NCI-H187 (cell line): ENCODE measurements at places on chromosomes 4 and X.

DNA sequence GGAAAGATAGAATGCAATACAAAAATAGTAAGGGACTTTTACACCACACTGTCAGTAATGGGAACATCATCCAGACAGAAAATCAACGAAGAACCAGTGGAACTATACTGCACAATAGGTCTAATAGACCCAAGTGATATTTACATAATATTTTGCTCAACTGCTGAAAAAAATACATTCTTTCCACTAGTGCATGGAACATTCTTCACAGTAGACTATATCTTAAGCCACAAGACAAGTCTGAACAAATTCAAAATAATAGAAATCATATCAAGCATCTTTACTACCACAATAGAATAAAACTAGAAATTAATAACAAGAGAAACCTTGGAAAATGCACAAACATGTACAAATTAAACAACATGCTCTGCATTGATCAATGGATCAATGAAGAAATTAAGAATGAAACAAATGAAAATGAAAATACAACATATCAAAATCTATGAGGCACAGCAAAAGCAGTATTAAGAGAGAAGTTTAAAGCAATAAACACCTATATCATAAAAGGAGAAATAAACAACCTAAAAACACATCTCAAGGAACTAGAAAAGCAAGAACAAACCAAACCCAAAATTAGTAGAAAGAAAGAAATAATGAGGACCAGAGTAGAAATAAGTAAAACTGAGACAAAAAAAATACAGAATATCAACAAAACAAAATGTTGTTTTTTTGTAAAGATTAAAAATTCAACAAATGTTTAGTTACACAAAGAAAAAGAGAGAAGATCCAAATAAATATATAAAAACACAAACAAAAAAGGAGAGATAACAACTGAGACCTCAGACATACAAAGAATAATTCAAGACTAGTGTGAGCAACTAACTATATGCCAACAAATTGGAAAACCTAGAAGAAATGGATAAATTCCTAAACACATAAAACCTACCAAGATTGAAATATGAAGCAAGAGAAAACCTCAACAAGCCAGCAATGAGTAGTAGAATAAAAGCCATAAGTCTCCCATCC lies 51.5 kb upstream of the ANTXR2 start:
- no peak for DNase-seq

- DNase-seq: no peak
Measured at GRCh38 chr4:68904786-68905185, 46.8 kb downstream of the UGT2A3 start.

- no peak for DNase-seq
Measured at GRCh38 chr4:182213004-182213403, 30.2 kb upstream of the TENM3 start.

GRCh38 chr4:88202443-88202842 lies 44.0 kb upstream of the ABCG2 start:
- DNase-seq: no peak

DNA sequence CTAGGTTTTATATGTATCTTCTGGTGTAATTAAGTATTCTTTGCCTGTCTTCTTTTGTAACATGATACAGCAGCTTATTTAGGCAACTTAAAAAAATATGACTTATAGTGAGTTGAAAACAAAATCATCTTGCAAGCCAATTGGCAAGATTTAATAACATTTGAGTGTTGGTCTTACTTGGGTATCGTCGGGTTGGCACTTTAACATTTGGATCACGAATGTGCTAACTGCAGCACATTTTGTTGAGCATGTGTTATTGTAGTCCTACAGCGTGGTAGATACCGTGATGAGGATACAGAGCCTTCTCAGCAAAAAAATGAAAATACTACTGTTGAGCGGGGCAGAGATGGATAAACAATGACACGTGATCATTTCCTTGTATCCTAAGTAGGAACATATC lies 295.3 kb downstream of the ARHGAP10 start:
- no peak for DNase-seq

DNA sequence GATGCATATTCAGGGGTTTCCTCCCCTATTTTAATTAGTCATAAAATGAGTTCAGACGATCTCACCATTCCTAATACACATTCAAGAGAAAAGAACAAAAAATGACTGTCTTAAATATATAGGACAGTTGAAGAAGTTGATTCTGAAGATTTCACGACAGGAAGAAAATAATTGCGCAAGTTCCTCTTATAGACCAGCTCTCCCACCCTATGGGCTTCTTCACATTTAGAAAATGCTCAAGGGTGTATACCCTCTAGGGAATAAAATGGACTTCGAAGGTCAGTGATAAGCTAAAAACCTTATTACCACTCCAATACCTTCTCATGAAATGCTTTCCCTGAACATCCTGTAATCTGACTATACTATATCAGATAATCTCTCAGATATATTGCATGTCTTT lies 149.2 kb upstream of the TEX13C start:
- no peak for DNase-seq

DNA sequence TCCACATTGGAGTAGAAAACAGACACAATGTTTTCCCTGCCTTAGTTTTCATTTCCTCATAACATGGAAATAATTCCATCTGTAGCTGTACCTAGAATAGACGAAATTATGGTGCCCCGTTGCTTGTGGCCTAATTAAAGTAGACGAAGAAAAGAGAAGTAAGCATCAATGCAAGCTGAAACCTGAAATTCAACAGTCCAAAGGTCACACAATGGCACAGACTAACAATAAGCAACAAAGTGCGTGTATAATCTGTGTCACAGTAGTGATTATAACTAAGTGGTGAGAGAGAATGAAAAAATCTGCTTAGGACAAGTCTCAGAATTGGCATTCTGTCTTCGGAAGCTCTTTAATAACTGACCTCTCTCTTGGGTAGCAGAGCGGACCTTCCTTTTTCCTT lies 24.3 kb downstream of the MAGEB17 start:
- DNase-seq: no peak

- no peak for DNase-seq
Measured at GRCh38 chr4:7745301-7745885, 194.3 kb downstream of the AFAP1 start.

GRCh38 chrX:24396236-24396930 lies 35.9 kb downstream of the SUPT20HL1 start:
- DNase-seq: peak; percentile 2

- DNase-seq: no peak
Measured at GRCh38 chrX:107014936-107015335, 14.9 kb upstream of the MORC4 start.

GRCh38 chrX:24487571-24487970 lies 22.5 kb downstream of the PDK3 start:
- DNase-seq: no peak

DNA sequence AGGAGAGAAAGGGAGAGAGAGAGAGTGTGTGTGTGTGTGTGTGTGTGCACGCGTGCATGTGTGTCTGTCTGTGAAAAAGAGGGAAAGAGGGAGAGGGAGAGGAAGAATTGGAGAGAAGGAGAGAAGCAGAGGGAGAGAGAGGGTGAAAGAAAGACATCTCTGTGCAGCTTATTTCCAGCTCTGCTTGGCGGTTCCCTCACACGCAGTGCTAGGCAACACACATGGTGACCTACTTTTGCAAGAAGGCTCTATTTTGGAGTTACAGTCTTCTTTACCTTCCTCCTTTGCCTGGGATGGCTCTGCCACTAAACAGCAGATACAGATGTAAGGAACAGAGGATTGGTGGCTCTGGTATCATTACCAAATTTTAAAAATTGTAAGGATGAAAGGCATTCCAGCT lies 40.1 kb downstream of the SLC16A2 start:
- no peak for DNase-seq

DNA sequence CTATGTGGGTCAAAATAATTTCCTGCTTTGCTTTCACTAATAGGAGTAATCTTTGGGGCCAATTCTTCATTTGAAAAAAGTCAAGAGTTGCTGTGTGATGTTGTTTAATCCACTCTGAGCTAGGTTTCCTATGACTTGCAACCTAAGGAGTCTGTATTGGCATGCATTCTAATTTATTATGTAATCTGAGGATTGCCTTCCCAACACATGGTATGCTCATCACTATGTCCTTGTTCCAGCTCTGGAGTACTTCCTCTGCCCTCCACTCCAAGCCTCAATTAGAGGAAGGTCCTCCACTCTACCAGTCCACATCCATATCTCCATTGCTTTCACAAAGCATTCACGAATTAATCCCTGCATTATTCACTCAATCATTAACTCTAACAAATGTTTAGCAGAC lies 56.1 kb downstream of the PPP3CA start:
- no peak for DNase-seq

- no peak for DNase-seq
Measured at GRCh38 chr4:173301518-173302201, 32.5 kb downstream of the HMGB2 start.

- no peak for DNase-seq
Measured at GRCh38 chr4:112502871-112503270, 13.1 kb downstream of the NEUROG2 start.

DNA sequence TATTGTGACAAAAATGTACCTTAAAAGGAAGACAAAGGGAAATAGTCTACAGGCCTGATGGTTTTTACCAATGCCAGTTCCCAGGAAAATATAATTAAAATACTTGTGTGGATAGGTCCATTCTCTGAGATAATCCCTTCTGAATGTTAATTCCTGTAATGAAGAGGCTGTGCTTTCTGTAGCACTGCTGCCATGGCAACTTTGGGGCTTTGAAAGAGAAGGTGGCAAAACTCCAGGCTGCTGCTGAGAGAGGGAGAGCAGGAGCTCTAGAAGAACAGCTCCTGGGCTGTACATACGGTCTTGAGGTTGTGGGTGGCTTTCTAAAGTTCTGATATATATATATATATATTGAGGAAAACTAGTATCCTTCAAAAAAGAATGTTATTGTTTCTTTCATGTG lies 125.4 kb downstream of the PDLIM5 start:
- no peak for DNase-seq

DNA sequence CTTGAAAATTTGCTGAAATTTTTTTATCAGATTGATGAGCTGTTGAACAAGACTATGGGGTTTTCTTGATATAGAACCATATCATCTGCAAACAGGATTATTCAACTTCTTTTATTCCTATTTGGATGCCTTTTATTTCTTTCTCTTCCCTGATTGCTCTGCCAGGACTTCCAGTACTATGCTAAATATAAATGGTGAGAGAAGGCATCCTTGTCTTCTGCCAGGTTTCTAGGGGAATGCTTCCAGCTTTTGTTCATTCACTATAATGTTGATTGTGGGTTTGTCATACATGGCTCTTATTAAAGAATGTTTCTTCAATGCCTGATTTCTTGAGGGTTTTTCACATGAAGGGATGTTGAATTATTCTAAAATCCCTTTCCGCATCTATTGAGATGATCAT lies 1139.5 kb downstream of the FAM133A start:
- no peak for DNase-seq

DNA sequence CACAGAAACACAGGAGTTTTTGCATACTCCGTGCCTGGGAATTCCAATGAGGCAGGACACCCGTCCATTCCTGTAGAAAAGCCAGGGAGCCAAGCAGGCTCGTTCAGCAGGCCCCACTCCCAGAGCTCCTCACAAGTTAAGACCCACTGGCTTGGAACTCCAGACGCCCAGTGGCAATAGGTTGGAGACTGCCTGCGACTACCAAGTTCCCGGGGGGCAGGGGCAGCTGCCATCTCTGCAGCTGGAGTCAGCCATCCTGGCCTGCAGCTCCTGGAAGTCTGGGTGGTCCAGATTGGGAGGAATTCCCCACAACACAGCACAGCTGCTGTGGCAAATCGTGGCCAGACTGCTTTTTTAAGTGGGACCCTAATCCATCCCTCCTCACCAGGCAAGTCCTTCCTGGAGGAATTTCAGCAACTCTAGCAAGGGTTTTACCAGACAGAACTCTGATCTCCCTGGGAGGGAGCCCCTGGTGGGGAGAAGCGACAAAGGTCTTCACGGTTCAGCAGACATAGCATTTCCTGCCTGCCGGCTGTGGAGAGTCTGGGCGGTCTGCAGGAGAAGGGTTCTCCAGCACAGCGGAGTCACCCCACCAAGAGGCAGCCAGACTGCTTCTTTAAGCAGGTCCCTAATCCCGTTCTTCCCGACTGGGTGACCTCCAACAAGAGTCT lies 231.9 kb downstream of the STPG2 start:
- no peak for DNase-seq

- no peak for DNase-seq
Measured at GRCh38 chr4:136967069-136967468, 565.2 kb downstream of the PCDH18 start.

GRCh38 chrX:39397561-39398199 lies 596.4 kb downstream of the MID1IP1 start:
- no peak for DNase-seq

- DNase-seq: no peak
Measured at GRCh38 chr4:56400560-56400959, 13.3 kb upstream of the AASDH start.

DNA sequence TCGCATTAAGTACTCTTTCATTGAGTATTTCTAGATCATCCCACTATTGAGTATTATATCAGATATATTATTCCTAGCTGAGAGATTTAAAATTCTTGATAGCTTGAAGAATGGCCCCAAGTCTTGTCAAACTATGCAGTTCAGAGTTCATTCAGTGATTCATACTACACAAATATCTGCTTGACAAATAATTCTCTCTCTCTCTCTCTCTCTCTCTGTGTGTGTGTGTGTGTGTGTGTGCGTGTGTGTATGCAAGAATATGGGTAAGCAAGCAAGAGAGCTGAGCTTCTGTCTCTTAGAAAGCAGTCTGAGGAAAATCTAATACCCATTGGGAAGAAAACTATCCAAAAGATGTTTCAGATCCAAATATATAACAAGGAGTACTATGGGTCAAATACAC lies 142.0 kb downstream of the SLC10A7 start:
- DNase-seq: no peak

DNA sequence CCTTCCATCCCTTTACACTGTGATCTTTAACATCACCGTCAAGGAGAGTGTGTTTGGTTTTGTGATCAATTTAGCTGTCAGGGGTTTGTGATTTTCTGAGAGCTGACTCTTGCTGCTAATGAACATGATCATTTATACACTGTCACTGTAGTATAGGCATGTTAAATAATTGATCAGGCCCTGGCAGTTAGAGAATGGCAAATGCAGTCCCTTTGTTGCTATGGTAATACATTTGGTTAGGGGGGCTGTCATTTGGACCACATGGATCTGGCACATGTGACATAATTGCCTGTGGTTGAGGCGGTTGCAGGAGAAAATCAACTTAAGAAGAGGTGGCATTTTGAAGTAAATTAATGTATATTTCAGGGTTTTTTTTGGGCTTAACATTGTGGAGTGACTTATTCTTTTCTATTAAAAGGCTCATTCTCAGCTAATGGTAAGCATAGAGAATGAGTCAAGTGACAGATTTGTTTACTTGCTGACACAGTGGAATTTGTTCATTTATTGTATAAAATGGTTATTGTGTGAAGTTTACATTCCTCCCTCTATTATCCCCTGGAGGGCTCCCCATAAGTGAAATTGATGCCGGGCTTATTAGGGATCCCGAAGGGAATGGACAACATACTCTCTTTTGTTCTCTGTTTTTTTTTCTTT lies 114.0 kb downstream of the FHIP1A start:
- no peak for DNase-seq

DNA sequence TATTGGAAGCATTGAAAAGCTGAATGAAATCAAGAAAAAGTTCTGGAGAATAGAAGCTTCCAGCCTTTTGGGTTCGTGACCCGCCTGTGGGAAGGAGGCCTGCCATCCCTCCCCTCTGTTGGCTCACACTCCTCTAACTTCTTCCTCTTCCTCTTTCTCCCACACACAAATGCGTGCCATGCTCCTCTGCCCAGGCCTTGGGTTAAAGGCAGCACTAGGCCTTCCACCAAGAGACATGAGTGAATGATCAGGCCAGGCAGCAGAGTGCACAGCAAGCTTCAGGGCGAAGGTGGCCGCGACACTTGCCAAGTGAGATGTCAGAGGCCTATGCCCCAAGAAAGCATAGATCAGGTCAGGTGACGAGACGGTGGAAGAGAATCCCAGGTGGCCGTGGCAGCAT lies 38.4 kb downstream of the FAM193A start:
- no peak for DNase-seq

- no peak for DNase-seq
Measured at GRCh38 chr4:22607382-22607781, 85.4 kb upstream of the GBA3 start.
